ENCODE measurements at places on chromosomes 11 and 22.

- no peak for DNase-seq
Observed at GRCh38 chr11:114314096-114314495, 17.9 kb downstream of the NNMT start.

- peak; percentile 74 for DNase-seq
Observed at GRCh38 chr22:39245130-39246039, 603 bp upstream of the PDGFB start.

GRCh38 chr11:65366340-65366773 lies 11.8 kb downstream of the TIGD3 start:
- DNase-seq: no peak

GRCh38 chr11:1036303-1036923 lies at the start of gene MUC6:
Gene MUC6, minus strand, starts transcription at chr11:1036718. Its CDS starts 63 bp downstream, at chr11:1036655.
- DNase-seq: no peak

GRCh38 chr11:1791912-1792311 lies 28.2 kb upstream of the CTSD start:
- no peak for DNase-seq

- no peak for DNase-seq
Observed at GRCh38 chr11:126698576-126698975, 302.0 kb downstream of the KIRREL3 start.

- no peak for DNase-seq
Observed at GRCh38 chr11:587978-588380, 11.7 kb downstream of the PHRF1 start.

DNA sequence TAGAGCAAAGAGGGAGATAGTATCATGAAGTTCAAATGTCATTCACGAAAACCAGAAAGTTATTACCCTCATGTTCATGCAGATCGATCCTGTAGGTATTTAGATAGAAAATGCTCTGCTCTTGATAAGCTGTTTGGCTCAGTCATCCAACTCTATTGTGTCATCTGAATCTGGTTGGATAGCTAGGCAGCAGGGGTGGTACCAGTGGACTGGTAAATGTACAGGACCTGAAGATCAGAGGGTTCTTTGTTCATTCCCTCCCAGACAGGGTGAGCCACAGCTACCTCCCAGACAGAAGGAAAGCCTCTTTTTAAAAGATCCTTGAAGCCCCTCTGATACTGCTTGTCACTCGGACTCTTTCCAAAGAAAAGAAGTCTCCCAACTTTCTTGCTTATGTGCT lies 29.8 kb upstream of the DRD2 start:
- DNase-seq: no peak

DNA sequence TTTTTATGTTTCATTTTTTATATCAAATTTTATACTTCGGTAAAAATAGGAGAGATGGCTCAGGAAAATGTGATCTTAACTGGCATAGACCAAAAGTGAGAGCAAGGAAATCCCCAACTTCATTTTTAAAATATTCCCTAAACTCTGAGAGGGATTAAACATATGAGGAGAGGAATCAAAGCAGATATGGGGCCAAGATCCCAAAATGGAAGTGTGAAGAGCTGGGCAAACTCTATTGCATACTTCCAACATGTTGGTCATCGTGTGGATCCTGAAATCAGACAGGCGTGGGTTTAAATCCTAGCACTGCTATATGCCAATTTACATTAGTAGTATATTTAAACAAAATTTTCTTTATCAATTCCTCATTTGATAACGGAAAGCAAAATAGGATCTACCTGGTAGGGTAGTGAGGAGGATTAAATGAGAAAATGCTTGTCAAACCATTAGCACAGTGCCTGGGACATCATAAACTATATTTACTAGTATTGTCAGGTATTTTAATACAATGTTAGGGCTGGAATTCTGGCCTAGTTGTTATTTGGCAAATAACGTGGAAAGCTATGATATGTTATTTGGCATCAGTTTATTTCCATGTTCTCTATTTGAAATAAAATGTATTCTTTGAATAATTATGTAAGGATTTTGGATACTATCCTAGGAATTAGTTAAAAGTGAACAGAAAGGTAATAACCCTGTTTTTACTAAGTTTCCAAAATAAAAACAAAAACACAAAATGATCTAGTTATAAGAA lies 392.8 kb upstream of the CCDC90B start:
- no peak for DNase-seq

DNA sequence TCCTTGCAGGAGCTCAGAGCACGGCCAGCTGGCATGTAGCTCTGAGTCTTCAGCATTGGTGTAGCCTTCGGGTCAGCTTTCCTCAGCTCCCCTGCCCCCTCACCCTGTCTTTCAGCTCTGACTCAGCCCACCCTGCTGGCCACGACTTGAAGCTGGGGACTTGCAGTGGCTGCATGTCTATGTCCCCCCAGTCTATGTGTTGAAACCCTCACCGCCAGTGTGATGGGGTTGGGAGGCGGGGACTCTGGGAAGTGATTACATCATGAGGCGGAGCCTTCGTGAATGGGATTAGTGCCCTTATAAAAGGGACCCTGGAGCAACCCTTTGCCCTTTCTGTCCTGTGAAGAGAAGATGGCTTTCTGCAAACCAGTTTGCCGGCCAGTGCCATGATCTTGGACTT lies 111.1 kb downstream of the CTTN start:
- DNase-seq: no peak

DNA sequence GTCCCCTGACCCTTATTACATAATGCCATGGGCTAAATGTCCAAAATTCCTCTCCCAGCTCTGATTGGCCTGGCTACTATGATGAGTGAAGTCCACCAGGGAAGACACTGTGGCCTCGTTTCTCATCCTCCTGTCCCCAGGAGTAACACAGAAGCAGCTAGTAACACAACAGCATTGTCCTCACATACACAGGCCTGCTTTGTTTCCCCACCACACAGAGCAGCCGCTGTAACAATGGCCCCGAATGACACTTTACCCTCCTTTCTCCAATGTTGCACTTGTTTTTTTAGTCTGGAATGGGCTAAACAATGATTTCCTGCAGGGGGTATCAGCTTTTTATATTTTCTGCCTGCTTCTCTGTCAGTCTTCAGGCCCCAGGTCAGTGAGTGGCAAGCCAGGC lies at the start of gene PRR5L:
TSS of gene PRR5L (plus strand) at position 363 of the 400 bp plus-strand sequence. CDS start 104,834 bp downstream, outside the sequence.
- DNase-seq: peak; percentile 61

DNA sequence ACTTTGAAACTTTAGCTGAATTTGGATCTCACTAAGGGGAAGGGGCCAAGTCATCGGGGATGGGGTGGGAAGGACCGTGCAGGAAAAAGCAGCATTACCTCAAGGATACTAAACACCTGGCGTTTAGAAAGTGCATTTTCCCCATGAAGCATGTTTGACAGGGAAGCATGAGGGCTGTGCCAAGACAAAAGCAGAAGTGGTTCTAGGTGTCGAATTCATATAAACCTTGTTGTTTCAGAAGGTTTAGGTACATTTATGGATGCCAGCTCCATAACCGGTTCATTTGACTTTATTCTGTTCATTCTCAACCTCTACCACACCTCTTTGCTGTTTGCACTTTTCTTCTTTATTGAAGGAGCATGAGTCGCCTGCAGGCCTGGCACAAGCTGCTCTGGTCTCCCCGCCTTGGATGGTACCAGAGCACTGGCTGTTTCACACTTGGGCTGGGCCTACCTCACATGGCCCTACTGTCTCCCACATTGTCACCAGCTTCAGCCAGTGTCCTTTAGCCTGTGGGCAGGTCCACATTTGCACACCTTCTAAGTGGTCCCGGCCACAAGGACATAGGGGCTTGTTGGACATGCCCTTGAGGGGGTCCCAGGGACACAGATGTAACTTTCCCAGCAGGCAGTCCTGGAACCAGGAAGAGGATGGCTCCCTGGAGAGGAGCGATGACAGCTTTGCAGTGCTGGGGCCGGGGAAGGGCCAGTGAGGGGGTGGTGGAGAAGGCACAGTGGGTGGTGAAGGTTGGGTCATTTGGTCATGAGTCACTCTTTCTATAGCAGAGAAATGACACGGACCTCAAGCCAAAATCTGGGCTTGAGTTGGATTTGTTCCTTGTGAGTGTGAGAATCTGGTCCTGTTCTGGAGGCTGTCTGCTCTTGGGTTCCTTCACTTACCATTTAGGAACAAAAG lies 3.2 kb upstream of the ST14 start:
- DNase-seq: no peak

GRCh38 chr11:99887481-99887880 lies 799.6 kb upstream of the ARHGAP42 start:
- no peak for DNase-seq

DNA sequence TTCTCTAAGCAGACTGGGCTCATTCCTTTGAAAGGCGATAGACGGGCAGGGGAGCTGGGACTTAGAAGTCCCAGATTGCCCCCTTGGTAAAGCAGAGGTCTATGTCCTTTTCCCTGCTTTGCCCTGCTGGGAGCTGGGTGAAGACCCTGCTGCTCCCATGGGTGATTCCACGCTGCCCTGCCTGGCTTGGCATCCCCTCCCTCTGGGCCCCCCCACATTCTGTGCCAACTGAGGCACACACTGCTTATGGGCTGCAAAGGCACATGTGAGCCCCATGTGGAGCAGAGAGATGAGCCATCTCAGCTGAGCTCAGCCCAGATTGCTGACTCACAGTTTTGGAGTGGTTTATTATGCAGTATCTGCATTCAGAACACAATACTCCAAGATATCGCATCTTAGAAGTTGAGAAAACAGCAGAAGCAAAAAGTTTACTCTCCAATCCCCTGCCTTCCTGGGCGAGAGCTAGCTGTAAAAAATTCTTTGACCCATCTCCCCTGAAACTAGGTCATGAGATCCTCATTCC lies 127.2 kb downstream of the ST3GAL4 start:
- no peak for DNase-seq

GRCh38 chr11:69245491-69246345 lies 48.2 kb upstream of the MYEOV start:
- DNase-seq: no peak

GRCh38 chr11:47886096-47886495 lies 37.9 kb upstream of the NUP160 start:
- DNase-seq: no peak
